ENCODE measurements at places on chromosomes 3 and 15. TPM values are rescaled to one million over a fixed set of nuclear protein-coding genes. Genes with fewer than 3 reads are reported as not detected.

DHX30 gene
- total RNA-seq: 89.4 TPM

PTPRG gene
- 47.4 TPM for total RNA-seq

IGSF11 gene
- not detected for total RNA-seq

ACTRT3 gene
- total RNA-seq: 4.9 TPM

ANKUB1 gene
- not detected for total RNA-seq

MEX3B gene
- total RNA-seq: 13.1 TPM

FBXO45 gene
- 10.8 TPM for total RNA-seq

C3orf20 gene
- total RNA-seq: not detected

SLC25A20 gene
- total RNA-seq: 14.4 TPM

DZIP1L gene
- total RNA-seq: 8.0 TPM

EFCC1 gene
- total RNA-seq: 2.3 TPM

PRR20G gene
- not detected for total RNA-seq

SH3GL3 gene
- total RNA-seq: not detected

NCK1 gene
- 42.5 TPM for total RNA-seq

EPB42 gene
- not detected for total RNA-seq

TRIM42 gene
- not detected for total RNA-seq

CPEB1 gene
- total RNA-seq: not detected

ATOSA gene
- total RNA-seq: 44.7 TPM

EOGT gene
- 114 TPM for total RNA-seq

TTC21A gene
- total RNA-seq: 3.6 TPM

IQCF5 gene
- not detected for total RNA-seq

PTH1R gene
- 0.48 TPM for total RNA-seq

CCDC13 gene
- total RNA-seq: not detected

SERINC4 gene
- not detected for total RNA-seq

SUSD5 gene
- total RNA-seq: 4.3 TPM

CD276 gene
- total RNA-seq: 95.7 TPM

Measured in vein endothelial cell (primary cell).